ENCODE measurements at places on chromosomes 16 and 17. TPM values are rescaled to one million over a fixed set of nuclear protein-coding genes. Genes with fewer than 3 reads are reported as not detected.

TP53TG3C gene
- total RNA-seq: not detected

ZP2 gene
- not detected for total RNA-seq

RPTOR gene
- 20.9 TPM for total RNA-seq

KRT16 gene
- 4,917 TPM for total RNA-seq

IGF2BP1 gene
- total RNA-seq: 3.4 TPM

KCNJ2 gene
- 0.42 TPM for total RNA-seq

MPV17L gene
- total RNA-seq: 0.35 TPM

SCIMP gene
- total RNA-seq: not detected

HBA2 gene
- not detected for total RNA-seq

HOXB7 gene
- not detected for total RNA-seq

SMARCE1 gene
- 87.2 TPM for total RNA-seq

GOT2 gene
- total RNA-seq: 175 TPM

HLF gene
- 0.28 TPM for total RNA-seq

TAX1BP3 gene
- 355 TPM for total RNA-seq

CDH3 gene
- 645 TPM for total RNA-seq

DNAAF1 gene
- total RNA-seq: not detected

HSPB9 gene
- total RNA-seq: not detected

SLC6A2 gene
- total RNA-seq: 0.23 TPM

PRSS8 gene
- 81.1 TPM for total RNA-seq

CETP gene
- total RNA-seq: not detected

LCMT1 gene
- total RNA-seq: 34.7 TPM

HOXB6 gene
- 0.93 TPM for total RNA-seq

Measured in airway epithelial cell (primary cell).